ENCODE measurements at places on chromosomes 11 and 22.

- DNase-seq, result no peak
These were observed 1.5 kb downstream of the ANO9 start for GRCh38 chr11:440065-441042.

GRCh38 chr11:131712897-131713296 lies 342.5 kb downstream of the NTM start:
- DNase-seq, result no peak

DNA sequence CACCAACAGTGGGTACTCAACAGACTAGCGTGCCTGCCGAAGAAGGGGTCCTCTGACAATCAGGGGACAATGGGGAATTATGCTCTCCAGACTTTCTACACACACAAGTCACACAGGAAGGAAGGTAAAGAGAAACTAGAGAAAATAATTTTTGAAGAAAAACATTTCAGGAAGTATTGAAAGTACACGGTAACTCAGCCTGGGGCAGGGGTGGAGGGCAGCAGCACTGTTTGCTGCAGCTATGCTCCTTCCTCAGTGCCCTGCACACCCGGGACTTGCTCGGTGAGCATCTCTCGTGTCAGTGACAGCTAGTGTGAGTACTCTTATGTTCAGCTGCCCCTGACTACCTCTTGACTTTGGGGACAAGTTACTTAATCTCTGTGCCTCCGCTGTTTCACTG lies 18.0 kb upstream of the APOA1 start:
- DNase-seq, result no peak

- peak; percentile 20 for DNase-seq
These were observed 161.1 kb upstream of the CCDC179 start for GRCh38 chr11:23021287-23021863.

- no peak for DNase-seq
These were observed 598.0 kb downstream of the BRD1 start for GRCh38 chr22:49229483-49230193.

GRCh38 chr11:69005631-69006368 lies 7.2 kb downstream of the MRGPRF start:
- no peak for DNase-seq

GRCh38 chr11:34623463-34623862 lies 2.6 kb downstream of the EHF start:
- no peak for DNase-seq

DNA sequence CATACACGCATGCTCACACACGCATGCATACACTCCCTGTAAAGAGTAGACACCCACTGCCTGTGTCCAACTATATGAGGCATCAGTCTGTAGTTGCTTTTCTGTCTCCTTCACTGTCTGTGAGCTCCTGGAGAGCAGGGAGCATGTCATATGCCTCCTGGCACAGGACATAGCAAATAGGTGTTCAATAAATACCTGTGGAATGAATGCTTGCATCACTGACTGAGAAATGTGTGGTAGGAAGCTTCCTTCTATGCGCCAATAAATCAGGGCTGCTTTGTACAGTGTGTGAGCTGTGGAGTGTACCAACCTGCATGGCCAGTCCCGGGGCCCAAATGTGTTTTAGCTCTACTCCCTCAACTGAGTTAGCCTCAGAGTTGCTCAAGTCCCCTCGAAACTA lies 37.2 kb upstream of the NAV2 start:
- DNase-seq, result no peak

GRCh38 chr11:85831050-85831449 lies 20.1 kb upstream of the SYTL2 start:
- no peak for DNase-seq

Data from fibroblast of the conjunctiva (primary cell).